ENCODE measurements at places on chromosomes 5 and 9. TPM values are rescaled to one million over a fixed set of nuclear protein-coding genes. Genes with fewer than 3 reads are reported as not detected.

The PCDHGA12 gene
- total RNA-seq, result not detected

DNA sequence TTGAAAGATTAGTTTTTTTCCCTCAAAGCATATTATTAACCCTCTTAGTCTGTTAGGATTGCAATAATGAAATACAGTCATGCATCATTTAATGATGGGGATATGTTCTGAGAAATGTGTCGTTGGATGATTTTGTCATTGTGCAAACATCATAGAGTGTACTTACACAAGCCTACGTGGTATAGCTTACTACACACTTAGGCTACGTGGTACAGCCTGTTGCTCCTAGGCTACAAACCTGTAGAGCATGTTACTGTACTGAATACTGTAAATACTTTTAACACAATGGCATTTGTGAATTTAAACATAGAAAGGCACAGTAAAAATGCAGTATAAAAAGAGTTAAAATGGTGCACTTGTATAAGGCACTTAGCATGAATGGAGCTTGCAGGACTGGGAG is 132.7 kb downstream of the PDE8B start:
- no peak for DNase-seq

- DNase-seq, result no peak
These were observed 199.4 kb downstream of the GAPVD1 start for GRCh38 chr9:125460883-125461635.

DNA sequence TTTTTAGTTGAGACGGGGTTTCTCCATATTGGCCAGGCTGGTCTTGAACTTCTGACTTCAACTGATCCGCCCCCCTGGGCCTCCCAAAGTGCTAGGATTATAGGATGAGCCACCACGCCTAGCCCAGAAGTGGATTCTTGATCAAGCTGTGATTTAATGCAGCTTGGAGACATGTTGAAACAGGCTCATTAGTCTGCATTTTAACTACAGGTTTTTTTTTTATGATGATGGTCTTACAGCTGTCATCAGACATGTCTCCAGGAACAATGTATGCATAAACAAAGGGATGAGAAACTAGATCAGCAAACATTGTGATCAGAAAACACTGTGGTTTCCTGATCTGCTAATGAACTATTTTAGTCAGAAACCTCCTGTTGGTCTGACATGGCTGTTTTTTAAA is 30.0 kb upstream of the PLPP1 start:
- no peak for DNase-seq

DNA sequence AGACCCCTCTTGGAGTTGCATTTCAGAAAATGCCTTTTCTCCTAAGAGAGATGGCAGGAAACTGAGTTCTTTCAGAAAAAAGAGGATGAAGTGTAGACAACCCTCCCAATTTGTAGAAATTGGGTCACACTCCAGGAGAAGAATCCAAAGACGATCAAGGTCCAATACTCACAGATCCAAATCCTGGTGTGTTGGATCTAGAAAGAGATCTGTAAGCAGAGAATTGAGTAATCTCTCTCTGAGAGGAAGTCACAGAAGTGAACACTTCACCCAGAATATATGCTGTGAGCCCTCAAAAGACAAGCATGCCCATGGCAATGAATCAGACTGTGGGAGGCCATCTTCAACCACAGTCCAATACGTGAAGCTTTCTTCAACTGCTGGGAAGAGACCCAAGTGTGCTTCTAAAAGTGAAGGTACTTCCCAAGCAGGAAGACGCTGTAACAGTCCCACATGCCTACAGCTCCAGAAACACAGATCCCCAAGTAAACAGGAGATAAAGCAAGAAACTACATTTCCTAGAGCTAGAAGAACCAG is 182.7 kb downstream of the SMC2 start:
- no peak for DNase-seq

The TSSK1B gene
- not detected for total RNA-seq

GRCh38 chr5:77168161-77168878 is 42.2 kb upstream of the PDE8B start:
- no peak for DNase-seq

The PRDM9 gene
- total RNA-seq, result not detected

- no peak for DNase-seq
These were observed 112.8 kb upstream of the BOD1 start for GRCh38 chr5:173729079-173729765.

DNA sequence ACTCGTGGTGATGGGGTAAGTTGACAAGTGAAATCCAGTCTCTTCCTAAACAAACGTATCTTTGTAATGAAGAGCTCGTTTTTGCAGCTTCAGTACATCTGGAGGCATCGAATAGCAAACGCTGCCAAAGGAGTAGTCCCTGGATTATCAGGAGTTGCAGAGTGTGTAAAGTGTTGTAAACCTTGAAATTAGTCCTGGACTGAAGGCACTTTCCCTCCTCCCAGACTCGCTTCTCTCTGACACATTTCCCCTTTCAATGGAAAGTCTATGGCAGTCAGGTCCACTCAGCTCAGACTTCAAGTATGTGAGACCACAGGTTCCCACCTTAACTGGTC is 1.5 kb upstream of the PBX3 start:
- DNase-seq, result no peak

The OLFM1 gene
- total RNA-seq, result not detected

DNA sequence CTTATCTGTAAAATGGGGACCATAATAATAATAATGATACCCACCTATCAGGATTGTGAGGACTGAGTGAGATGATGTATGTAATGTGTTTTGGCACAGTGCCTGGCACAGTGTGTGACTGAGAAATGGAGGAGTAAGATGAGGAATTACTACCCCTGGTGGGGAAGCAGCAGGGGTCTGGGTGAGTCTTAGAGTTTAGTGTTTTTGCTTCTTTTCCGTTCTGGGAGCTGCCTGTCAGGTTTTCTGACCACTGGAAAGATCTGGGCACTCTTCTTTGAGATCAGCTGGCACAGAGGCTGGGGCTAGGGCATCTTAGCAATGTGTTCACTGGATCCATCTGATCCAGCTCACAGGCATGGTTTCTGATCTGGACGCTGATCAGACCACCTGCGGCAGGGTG is 8.5 kb downstream of the LCP2 start:
- no peak for DNase-seq

- DNase-seq, result no peak
These were observed 516.8 kb downstream of the RASEF start for GRCh38 chr9:82546136-82546535.

The PRSS3 gene
- total RNA-seq, result not detected

DNA sequence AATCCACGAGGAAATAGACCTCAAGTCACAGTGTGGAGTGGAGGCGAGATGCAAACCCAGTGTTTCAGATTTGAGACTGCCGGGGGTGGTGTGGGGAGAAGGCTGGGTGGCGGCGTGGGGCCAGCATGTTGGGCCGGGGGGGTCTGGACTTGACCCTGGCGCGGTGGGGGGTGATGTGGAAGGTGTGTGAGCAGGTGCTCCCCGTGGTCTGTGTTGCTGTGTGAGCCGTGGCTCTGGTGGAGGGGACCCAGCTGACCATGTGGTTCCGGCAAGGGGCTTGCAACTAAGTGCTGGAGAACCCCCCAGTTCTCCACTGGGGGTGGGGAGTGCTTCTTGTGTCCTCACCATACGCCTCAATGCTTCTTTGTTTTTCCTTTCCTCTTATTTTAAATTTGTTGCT is 25.8 kb downstream of the PRRC2B start:
- DNase-seq, result no peak

GRCh38 chr9:89154651-89155336 is 23.8 kb downstream of the SHC3 start:
- DNase-seq, result peak; percentile 27

DNA sequence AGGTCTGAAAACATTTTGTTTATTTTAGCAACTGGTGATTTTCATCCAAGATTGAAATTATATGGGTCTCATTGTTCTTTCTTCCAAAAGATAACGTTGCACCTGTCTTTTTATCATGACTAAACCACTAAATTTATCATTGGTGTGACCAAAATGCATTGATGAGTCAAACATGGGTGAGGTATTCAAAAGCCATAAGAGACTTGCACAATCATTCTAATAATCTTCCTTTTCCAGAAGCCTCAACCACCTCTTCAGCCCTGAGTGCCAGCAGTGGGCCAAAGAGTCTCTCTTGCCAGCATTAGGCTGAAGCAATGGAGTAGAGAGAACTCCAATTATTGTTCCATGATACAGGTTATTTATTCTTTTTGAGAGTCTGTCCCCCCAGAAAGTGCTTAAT is 198.9 kb downstream of the LURAP1L start:
- no peak for DNase-seq

The BNC2 gene
- not detected for total RNA-seq

The SLCO6A1 gene
- total RNA-seq, result not detected

DNA sequence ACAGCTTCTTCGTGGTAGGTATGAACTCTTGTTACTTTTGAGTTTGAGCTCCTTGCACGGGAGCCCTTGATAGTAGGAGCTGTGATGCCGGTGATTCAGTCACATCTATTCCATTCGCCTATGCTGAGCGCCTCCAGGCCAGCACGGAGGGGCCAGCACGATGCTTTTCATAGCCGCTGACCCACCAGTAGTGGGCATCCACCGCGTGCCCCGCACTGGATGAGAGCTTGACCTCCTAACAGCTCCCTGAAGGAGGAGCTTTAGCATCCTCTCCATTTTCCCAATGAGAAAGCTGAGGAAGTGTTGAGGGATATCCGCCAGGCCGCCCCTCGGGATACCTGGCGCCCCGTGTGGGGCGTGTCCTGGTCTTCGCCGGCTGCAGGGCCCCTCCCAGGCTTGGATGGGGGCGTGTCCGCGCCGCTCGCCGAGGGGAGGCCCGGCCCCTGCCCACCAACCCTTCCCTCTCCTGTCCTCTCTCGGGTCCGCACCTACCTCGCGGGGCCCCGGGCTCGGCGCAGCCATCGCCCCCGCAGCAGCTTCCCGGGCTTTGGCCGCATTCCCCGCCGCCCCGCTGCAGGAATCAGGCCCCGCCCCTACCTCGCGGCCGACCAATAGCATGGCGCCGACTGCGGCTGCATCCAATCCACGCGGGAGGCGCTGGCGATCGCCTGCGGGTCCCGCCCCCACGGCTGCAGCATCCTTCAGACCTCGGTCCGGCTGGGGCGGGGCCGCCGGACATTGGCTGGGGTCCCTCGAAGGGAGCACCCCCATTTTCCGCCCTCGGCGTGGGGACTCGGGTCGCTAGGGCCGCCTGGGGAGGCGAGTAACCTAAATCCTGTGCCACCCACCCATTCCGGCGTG is at the start of gene PIP5KL1:
TSS of gene PIP5KL1 (minus strand) at position 547 of the 861 bp plus-strand sequence. CDS start at position 522, 25 bp downstream.
- peak; percentile 77 for DNase-seq

The PRKACG gene
- total RNA-seq, result not detected

DNA sequence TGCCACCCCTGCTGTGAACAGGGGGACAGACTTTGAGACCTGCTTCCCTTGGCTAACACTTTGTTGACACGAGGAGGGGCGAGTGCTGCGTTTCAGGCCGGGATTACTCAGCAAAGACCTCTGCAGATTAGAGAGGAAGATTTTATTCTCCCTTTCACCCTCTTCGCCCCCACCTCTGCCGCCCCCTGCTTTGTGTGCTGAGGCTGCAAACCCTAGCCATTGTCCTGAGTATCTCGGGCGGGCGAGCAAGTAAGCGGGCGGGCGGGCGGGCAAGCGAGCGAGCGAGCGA is 6.0 kb downstream of the ISL1 start:
- no peak for DNase-seq

- no peak for DNase-seq
These were observed 40.8 kb upstream of the LMNB1 start for GRCh38 chr5:126736141-126736540.

DNA sequence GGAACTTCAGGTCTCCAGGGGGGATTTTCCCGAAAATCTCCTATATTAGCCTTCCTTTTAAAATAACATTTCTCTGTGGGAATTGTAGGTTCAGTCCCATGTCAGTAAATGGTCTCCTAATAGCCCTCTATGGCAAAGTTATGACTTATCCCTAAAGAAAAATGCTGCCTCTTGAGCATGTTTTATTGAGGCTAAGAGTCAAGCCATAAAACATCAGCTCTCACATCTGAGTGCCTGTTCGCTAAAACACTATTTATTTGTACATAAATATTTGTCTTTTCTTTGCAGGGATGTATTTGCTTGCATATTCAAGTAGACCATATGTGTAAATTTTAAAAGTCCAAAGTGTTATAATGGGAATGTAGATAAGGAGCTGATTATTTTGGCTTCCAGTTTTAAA is 160.4 kb downstream of the PRDM6 start:
- no peak for DNase-seq

- DNase-seq, result no peak
These were observed 8.4 kb downstream of the OBP2B start for GRCh38 chr9:133200631-133201030.

- no peak for DNase-seq
These were observed 114.4 kb upstream of the DMRTA1 start for GRCh38 chr9:22332202-22332601.

- DNase-seq, result no peak
These were observed 2.5 kb downstream of the ASS1 start for GRCh38 chr9:130447193-130447816.

DNA sequence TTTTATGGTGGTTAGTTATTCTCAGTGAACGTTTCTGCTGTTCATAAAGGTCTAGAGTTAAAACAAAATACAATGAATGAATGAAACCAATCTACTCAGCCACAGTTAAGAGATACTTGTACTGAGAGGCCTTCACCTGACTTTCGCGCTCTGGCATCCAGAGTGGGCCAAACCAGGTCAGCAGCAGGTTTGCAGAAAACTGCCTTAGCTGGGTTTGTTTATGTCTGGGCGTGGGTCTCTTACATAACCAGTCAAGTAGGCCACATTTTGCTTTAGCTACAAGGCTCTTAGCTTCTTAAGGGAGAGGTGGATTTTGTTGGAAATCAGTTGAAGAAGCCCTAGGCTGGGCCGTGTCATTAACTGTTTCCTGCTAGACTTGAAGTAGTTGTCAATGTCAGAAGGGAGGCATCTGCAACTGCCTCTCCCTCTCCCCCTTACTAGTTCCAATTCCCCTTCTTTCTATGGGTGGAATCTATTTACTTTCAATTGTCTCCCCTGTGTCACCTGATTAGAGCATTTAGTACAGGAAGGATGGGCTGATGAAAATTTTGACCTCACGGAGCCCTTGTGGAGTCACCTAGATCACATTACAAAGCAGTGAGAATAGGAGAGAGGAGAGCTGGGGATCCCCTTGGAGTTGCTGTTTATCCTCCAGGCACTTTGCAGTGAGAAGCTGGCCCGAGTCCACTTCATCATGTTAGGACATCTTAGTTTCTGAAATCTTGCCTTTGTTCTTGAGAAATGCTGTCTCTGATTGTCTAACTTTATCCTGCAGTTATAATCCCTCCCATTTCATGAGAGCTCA is 200.5 kb downstream of the ARHGEF28 start:
- no peak for DNase-seq

DNA sequence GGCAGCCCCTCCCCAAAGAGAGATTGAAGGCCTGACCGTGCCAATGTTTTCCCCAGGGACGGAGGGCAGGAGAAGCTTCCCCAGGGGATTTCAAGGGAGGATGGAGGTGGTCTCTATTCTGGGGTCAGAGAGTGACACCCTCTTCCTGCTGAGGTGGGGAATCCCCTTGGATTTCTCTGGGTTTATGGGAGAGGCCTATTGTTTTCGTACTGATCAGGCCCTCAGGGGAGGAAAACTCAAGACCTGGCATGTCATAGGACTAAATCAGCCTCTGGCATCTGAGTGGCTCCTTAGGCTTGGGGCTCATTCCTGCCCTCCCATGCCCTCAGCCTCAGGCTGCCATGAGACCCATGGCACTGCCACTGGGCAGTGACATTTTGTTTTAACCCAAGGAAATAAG is 44.6 kb downstream of the IRF1 start:
- no peak for DNase-seq

- no peak for DNase-seq
These were observed 7.9 kb downstream of the CTXN3 start for GRCh38 chr5:127656825-127657224.

- DNase-seq, result no peak
These were observed 23.6 kb downstream of the NAA35 start for GRCh38 chr9:85964526-85964925.

All from activated CD4-positive, alpha-beta T cell treated with anti-CD3 and anti-CD28 coated beads, Interleukin-2, amount 10 ng/mL, durations not matched to agents 7 days and 5 days (primary cell).